ENCODE measurements at places on chromosomes 12 and 14.
A peak's percentile ranks its signal among the peaks of the same experiment; 100 is the strongest.

- DNase-seq: no peak
These were observed 16.9 kb upstream of the PPP4R4 start for GRCh38 chr14:94157197-94157596.

DNA sequence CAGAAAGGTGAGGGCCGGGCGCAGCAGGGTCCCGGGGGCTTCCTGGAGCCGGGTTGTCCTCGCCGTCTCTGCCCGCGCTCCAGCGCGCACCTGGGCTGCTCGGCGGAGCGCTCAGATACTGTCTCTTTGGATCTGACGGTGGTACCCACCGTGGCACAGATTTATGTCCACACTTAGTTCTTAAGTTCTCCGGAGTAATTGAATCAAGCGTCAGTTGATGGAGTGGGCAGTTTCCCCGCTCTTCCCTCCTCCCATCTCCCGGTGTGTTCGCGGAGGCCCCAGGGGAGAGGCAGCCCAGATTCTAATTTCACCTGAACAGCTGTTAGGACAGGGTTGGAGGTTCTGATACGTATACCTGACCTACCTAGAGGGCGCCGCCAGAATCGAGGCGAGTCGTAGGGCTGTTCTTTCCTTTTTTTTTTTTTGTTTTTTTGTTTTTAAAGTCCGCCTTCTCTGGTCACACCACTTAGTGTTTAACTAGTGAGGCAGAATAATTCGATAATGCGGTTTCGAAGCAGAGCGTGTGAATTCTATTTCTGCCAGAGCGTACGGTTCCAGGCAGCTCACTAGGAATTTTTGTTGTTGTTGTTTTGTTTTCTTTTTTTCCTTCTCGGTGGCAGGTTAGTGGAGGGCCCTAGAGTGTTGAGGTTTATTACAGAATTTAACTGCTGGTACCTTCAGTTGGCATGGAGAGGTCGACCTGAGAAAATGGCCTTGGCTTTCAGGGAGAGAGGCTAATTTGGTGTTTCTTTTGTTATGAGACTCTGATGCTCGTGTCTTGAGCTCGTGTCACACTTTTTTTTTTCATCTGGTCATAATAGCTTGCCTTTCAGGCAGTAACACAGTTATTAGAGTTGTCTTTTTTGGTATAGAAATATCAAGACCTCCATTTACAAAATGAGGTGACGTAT, 22.3 kb upstream of the GNS start:
- DNase-seq: no peak

GRCh38 chr14:22739423-22739822, 27.1 kb upstream of the OXA1L start:
- DNase-seq: no peak

DNA sequence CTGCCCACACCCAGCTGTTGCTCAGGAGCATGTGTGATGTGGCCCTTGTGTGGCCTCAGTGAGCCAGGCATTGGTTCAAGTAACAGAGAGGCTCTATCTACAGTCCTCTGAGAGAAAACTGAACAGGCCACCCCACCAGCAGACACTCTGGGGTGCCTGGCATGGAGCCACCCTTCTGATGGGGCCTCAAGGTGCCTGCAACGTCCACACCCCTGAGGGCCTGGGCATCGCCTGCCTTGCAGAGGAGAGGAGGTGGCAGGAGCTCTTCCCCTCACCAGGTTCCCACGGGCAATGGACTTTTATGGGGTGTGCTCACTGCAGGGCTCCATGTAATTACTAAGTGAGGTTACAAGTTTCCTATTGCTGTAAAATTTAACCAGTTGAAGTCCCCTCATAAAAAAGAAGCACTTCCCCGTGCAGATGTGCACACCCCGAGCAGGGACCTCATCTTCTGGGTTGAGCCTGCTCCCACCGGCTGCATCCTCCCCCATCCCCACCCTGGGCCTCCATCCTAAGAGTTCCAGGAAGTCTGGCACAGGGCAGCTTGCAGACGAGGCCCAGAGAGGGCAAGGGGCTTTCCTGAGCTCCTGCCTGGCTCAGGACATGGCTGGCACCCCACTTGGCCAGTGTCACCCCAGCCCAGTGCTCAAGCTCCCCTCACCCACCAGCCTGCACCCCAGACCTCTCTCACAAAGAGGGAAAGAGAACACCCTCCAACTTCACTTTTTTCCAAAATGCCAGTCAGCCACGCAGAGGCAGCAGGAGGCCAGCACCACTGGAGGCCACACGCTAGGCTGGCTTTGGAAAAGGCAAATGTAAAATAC, 270.4 kb upstream of the RTL1 start:
- no peak for DNase-seq

DNA sequence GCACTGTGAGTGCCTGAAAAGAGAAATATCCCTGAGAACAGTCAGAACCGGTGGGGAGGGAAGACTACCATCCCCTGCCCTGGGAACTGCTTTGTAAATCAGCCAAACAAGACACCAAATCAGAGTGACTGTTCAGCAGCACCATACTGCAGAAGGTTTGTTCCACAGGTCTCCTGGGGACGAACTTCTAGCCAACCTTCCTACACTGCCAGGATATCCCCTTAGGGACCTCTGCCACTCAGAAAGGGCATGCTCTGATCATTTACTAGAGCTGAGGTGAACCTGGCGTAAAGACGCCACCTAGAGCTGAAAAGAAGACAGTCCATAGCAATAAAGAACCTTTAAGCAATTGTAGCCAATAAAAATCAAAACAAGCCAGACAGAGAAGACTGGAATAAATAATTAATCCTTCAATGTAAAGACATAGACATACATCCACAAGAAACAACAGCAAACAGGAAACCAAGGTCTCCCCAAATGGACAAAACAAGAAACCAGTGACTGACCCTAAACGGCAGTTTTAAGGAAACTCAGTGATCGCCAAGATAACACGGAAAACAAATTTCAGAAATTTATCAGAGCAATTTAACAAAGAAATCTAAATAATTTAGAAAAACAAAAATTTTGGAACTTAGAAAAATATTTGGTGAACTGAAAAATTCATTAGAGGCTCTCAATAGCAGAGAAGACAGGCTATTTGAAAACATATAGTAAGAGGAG, 228.1 kb upstream of the AMIGO2 start:
- DNase-seq: peak; percentile 62

DNA sequence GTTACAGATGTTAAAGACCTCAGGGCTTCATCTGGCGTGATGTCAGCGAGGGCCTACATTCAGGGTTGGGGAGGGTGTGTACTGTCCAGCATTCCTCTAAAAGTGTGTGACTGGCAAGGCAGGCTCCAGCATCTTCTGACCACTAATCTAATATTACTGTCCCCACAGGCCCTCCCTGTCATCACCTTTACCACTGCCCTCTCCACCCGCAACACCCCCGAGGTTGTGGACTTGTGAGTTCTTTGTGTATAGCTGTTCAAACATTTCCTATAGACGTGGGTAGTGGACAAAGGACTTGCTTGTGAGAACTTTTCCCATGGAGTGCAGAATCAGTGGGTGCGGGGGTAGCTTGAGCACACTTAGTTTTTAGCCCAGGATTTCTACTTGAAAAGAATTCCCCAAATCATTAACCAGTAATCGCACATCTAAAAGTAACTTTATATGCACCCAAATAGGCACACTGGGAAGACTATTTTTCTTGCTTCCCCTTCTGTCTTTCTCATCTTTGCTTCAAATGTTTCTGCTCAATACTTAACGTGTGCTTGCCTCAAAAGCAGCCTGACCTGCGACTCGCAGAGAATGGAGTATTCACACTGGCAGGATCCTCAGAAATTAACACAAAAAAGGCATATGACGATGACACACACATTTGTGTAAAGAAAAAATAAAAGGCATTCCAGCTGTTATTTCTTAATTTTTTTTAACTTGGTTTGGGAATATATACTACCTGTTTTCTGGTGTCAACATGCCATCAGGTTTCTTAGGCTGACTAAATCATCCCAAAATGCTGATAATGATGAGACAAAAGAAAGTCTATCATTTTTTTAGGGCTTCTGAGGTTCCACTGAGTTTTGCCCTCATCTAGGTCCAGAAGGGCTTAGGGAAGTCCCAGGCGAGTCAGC, 158.4 kb upstream of the HIF1A start:
- no peak for DNase-seq

DNA sequence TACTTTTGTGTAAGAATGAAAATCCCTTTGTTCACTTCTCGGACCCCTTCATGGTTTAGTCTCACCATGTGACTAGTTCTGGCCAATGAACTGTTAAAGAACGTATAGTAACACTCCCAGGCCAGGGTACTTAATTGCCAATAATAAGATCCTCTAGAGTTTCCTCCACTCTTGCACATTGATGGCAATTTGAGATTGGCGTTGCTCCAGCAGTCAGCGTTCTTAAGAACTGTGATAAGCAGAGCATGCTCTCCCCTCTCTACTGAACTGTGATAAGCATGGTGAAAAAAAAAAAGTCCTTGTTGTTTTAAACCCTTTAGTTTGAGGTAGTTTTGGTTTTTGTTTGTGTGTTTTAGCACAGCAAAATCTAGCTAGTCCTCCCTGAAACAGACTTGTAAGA, 854.5 kb downstream of the SLC6A15 start:
- DNase-seq: no peak

DNA sequence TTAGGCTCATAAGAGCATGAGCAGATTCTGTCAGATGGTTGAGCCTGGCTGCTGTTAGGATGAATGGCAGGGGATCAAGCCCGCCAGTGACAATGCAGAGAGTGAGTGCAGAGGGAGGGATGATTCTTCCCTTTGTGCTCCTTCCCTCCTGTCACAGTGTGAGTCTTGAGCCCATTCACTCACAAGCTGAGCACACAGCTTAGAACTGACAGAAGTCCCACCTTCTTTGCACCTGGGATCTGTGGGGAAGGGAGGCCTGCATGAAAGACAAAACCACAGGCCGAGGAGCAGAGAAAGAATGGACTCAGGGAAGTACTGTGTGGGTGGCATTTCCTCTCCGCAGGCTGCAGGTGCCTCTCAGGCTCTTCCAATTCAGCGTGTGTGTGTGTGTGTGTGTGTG, 160.6 kb downstream of the KCNA5 start:
- no peak for DNase-seq

DNA sequence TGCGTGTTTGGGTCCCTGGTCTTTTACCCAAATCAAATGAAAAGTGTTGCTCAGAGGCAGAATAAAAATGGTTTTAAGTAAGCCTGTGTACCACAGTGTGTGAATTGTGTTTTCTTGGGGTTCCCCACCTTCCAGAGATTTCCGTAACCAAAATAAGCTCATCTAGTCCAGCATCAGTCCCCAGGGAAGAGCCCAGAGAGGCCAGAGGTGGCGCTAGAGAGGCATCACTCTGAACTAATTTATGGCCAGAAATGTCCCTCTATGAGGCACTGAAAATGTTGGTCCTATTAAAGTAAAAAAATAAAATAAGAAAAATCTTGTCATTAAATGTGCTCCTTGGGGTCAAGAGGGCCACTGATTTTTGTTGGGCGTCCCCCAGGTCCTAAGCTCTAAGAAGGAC, 24.9 kb upstream of the PRKAB1 start:
- no peak for DNase-seq

GRCh38 chr12:8603286-8603685, 9.4 kb downstream of the AICDA start:
- no peak for DNase-seq

DNA sequence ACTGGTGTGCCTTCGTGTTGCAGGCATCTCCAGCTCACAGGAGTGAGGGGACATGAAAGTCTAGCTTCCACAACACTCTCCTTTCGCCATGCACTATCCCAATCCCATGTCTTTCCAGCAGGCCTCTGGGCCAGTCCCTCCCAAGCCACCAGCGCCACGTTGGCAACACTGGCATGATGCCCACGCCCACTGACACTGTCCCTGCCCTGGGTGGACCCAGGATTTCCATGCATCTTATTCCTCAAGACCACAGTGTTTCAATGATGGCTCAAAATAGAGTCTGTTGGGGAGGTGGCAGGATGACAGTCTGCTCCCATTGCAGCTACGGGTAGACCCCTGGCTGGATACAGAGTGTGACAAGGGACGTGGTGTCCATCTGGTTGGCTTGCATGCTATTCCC, 2.3 kb downstream of the SP7 start:
- no peak for DNase-seq

DNA sequence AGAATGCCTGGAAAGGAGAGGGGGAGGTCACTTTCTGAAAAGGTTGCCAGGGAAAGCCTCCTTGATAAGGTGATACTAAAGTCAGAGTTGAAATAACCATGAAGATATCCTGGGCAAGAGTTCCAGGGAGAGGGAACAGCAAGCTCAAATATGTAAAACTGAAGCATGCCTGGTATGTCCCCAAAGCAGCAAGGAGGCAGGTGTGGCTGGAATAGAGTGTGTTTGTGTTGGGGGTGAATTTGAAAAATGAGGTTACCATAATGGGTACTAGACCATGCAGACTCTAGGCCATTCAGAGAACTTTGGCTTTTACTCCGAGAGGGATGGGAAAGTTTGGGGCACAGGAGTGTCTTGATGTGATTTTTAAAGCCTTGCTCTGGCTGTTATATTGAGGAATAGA, 66.7 kb upstream of the PTCSC3 start:
- no peak for DNase-seq

- DNase-seq: no peak
These were observed 6.1 kb downstream of the ABCD2 start for GRCh38 chr12:39613525-39613924.
